ENCODE measurements at places on chromosomes 1 and 21.

- peak; percentile 92 for DNase-seq
Measured at GRCh38 chr1:44631647-44632539, 42.4 kb downstream of the TMEM53 start.

DNA sequence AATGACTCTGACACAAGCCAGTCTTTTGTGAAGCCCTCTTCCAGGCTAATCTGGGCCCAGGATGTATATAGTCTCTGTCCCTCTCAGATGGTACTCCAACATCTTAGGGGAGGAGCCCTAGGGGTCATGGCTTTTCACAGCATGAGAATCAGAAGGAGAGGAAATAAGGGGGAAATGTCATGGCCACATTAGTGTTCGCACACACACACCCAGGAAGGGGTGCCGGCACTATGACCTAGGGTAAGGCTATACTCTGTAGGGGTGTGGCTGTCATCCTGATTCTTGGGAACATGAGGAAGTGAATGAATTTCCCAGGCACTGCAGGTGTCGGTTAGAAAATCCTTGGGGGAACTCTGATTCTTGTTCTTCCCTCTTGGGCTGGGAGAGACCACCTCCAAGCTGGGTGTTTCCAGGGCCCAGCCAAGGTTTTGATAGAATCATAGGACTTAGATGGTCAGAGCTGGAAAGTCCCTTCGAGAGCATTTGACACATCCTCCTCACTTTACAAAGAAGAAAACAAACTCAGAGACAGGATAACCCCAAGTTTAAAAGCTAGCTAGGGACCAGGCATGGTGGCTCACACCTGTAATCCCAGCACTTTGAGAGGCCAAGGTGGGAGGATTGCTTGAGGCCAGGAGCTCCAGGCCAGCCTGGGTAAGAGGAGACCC lies 22.0 kb downstream of the GFI1 start:
- DNase-seq = no peak

GRCh38 chr1:233019778-233020325 lies 69.4 kb downstream of the NTPCR start:
- no peak for DNase-seq

DNA sequence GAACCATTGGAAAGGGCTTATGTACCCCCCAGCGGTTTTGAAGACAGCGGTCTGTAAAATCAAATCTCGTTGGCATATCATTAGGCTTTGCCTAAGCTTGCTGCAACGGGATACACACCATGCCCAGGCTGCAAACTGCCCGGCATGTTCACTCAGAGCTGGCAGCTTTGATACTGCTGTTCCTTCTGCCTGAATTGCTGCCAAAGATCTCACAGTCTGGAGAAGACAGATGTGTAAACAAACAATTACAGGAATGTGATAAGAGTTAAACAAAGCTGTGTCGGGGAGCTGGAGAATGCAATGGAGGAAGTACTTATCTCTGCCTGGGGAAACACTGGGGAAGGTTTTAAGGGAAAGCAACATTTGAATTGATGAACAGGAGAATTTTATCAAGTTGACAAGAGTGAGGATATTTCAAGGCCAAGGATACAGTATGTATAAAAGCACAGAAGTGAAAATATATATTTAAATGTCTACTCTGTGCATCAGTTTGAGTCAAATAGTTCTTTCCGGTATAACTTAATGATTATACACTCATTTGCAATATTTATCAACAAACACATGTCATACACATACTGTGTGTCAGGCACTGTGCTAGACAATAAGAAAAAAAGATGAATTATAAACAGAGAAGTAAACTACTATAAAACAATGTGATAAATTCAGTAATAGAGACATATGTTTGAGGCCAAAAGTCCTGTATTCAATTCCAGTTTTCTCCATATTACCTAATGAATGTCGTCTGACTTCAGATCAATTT lies 29.9 kb downstream of the CHML start:
- DNase-seq = no peak

All from activated naive CD8-positive, alpha-beta T cell treated with anti-CD3 and anti-CD28 coated beads, Interleukin-2, amount 50 U/mL, for 24 hours (primary cell).